ENCODE measurements at places on chromosomes 11 and 22.

DNA sequence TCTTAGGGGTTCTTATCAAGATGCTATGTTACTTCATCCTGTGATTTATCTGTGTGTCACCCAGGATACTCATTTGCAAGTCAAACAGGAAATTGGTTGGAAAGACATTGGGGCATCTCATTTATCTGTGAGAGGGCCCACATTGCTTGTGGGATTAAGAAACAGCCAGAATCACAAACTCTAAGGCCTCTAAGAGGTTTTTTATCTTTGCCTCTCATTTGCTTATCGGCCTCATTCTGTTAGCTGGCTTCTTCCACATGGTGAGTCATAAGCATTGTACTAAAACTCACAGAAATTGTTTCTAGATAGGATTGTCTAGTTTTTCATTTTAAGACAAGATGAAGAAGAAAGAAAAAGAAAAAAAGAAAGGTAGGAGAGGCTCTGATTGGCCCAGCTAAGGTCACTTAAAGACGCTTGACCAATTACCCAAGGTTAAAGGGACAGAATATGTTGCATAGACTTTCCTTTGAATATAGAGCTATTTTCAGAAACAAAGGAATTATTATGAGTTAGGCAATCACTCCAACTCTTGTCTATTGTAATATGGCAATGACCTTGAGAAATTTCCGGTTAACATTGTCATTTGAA is 121.9 kb downstream of the ARHGAP42 start:
- DNase-seq, result no peak

- peak; percentile 94 for DNase-seq
Observed at GRCh38 chr11:2314525-2315394, 12.9 kb downstream of the TSPAN32 start.

DNA sequence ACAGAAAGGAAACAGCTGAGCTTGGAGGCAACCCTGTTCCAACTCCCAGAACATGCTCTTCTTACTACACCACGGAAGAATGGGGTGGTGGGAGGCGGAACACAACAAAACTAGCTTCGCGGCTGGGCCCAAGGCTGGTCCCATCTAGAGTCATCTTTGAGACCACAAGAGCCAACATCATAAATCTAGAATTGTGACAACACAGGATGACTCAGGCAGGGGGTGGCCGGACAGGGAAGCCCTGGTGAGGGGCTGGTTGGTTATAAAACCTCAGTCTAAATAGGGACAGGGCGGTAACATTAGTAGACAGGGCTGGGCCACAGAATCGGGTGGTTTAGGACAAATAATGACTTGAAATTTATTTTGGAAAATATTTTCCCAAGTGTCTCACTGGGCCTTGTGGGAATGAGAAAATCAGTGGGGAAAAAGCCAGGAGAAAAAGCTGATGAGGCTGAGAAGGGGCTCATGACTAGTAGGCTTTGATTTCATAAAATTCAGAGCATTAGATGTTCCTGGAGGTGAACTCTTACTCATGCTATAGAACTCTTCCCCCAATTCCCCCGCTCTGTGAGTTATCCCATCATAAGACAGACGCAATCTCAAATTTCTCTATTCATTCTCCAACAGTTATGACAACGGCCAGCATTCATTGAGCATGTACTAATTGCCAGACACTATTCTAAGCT is 151.8 kb upstream of the TIMP3 start:
- DNase-seq, result no peak

GRCh38 chr11:86717817-86718501 is 45.5 kb upstream of the ME3 start:
- no peak for DNase-seq

Measured in right hindlimb (tissue), 1 donor.